ENCODE measurements at places on chromosomes 16 and 17.
A peak's percentile ranks its signal among the peaks of the same experiment; 100 is the strongest.

DNA sequence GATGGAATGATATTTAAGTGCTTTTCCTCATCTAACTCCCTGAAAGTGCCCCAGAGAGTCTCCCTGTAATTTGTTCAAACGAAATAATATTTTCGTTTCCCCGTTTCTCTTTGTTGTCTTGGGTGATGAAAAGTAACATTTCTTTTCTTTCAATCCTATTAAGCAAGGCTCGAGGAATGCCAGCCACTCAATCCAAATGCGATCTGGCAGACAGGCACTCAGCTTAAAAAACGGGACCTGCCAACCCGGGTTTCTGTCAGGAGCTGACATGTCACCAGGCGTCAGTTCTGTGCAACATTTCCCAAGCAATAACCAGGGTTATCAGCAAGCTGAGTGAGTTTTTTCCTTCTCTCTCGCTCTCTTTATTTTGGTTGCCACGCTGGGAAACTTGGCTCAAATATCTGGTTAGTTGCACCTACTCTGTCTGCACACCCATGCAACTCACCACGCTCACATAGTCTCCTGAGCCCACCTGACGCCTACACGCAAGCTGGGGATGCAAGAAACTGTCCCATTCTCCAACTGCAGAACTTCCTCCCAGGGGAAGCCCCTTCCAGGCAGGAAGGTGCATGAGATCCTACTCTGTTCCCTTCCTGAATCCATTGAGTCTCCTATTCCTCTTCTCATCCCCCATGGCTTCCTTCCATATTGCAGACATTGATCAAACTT lies 208.2 kb downstream of the C16orf78 start:
- no peak for DNase-seq

- DNase-seq: no peak
Observed at GRCh38 chr17:20914658-20915057, 128.2 kb downstream of the USP22 start.

DNA sequence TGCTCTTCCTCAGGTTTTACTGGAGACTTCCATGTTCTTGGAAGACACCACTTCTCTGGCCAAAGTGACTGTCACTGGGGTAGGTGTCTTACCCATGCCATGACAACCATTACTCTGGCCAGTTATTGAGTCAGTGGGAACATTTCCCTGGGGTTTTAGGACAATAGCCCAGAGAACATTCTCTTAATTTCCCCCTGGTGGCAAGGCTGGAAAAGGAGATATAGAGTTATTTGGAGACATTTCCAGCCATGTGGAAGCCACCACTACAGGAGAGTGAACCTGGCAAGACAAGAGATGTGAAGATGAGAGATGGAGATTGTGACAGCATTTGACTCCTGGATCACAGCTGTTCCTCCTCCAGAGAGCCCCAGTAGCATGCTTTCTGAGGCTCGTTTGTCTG lies 106.2 kb downstream of the CDK5R1 start:
- DNase-seq: no peak

- no peak for DNase-seq
Observed at GRCh38 chr17:61556224-61557188, 34.5 kb downstream of the NACA2 start.

DNA sequence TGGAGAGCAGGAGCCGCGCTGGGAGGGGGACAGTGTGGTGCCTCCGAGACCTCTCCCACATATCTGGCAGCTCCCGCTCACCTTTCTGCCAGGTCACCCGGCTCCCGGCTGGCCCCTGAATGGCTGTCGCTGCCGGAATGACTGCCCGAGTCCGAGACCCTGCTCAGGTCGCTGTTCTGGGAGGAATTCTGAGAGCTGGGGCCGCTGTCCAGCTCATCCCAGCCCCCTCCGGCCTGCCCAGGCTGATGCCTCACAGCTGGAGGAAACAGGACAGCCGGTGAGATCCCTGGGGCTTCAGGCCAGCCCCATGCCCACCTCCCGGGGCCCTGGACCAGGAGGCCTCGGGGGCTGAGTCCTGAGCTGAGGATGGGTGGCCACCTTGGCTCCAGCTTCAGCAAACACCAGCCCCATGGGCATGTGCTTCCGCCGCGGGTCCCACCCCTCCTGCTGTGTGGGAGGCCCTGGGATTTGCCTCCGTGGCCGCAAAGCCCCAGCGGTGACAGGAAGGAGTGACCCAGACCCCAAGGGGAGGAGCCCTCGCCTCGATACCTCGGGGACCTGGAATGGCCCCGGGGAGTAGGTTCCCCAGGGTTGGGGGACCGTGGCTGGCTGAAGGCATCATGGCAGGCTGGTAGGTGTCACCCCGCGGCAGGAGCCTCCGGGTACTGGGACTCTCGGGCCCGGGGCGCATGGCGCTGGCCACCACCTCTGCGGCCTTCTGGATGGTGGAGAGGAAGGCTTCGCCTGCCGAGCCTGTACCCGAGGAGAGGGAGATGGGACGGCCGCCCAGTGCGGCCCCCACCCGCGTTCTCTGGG lies 6.9 kb downstream of the TEPSIN start:
- no peak for DNase-seq

- no peak for DNase-seq
Observed at GRCh38 chr17:35898283-35899070, 18.3 kb upstream of the CCL5 start.

DNA sequence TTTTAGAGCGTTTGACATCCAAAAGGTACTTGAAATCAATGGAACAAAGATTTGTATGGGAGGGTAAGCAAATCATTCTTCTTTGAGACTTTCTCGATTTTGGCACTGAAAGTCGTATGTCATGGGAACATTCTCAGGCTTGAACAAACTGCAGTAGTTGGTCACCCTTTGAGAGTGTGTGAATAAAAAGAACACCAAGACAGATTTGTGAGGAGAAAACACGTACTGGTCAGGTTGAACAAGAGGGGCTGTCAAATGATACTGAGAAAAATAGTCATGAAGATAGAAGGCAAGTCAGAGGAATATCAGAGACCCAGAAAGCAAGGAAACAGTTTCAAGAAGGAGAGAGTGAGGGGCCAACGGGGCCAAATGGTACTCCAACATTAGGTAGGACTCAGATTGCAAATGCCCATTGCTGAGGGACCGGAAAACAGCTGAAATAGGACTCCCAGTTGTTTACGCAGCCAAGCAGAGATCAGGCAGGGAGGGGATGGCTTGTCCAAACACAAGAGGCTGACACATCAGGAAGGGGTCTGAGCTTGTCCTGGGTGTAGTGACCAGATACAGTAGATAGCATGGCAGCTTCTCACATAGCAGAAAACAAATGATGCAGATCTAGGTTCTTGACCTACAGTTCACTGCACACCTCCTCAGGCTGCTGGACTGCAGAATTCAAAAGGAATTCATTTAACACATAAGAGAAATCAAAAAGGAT lies 74.5 kb upstream of the MYOCD start:
- no peak for DNase-seq

DNA sequence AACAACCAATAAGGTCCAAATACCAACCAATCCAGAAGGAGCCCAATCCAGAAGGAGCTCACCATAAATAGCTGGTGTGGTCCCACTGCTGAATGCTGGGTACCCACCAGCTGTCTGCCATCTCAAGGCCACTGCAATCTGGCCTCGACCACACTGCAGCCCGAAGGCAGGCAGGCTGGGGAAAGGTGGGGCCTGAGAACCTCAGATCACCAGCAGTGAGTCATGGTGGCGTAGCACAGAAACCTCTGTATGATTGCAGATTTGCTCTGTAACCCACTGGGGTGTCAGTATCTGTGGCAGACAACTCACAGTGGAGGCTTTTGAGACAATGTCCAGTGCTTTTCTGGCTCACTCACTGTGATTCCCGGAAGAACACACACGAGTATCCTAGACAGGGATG lies 14.7 kb upstream of the CMTR2 start:
- no peak for DNase-seq

GRCh38 chr17:83175119-83175821 lies 95.9 kb downstream of the METRNL start:
- DNase-seq: no peak

- no peak for DNase-seq
Observed at GRCh38 chr16:8736123-8736668, 61.2 kb downstream of the TMEM186 start.

- DNase-seq: no peak
Observed at GRCh38 chr17:40284085-40284713, 3.5 kb upstream of the CDC6 start.

- DNase-seq: peak; percentile 30
Observed at GRCh38 chr17:33049781-33050414, 58.3 kb downstream of the SPACA3 start.

DNA sequence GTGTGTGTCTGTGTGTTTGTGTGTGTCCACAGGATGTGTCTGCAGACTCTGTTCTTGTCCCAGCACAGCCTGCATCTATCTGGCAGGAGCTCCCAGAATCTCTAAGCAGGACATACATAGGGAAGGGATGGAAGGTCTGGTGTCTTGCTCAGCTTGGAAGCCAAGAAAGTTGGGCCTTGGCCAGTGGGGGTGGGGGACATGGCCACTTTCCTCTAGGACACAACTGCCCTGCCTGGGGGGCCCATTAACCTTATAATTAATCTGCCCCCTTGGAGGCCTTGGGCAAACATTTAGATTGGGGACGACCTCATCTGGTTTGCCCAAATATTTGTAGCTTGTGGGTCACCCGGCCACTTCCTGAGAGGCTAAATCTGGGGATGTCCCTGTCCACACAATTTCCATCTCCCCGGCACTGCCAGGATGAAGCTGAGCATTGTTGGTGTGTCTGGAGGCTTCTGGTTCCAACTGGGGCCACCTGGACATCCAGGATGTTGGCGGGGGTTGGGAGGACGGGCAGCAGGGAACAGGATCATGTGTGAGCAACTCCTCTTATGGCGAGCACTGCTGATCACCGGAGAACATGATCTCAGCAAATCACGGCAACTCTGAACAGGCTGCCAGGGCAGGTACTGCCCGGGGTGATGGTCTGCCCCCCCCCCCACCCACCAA lies 17.2 kb upstream of the FOXF1 start:
- no peak for DNase-seq

DNA sequence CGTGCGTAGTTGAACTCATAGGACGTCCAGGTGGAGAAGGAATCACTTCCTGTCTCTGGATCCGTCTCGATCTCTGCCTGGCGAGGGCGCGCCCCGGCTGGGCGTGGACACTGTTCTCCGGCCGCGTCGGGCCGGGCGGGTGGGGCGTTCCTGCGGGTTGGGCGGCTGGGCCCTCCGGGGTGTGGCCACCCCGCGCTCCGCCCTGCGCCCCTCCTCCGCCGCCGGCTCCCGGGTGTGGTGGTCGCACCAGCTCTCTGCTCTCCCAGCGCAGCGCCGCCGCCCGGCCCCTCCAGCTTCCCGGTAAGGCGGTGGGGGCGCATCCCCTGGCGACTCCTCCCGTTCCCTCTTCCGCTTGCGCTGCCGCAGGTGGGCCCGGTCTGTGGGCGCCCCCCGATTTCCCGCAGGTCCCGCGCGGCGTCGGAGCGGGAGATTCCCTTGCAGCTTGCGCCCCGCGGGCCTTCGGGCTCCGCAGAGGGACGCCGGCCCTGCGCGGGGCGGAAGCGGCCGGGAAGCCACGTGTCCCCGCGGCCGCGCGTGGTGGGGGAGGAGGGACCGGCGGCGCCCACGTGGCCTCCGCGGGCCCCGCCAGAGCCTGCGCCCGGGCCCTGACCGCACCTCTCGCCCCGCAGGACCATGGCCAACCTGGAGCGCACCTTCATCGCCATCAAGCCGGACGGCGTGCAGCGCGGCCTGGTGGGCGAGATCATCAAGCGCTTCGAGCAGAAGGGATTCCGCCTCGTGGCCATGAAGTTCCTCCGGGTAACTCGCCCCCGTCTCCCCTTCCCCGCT lies at the start of gene NME2:
Gene NME2, plus strand, starts transcription at position 214 of the 789 bp plus-strand sequence. Its CDS starts 420 bp downstream, at position 634.
- peak; percentile 77 for DNase-seq

GRCh38 chr16:66030036-66030435 lies 336.5 kb upstream of the CDH5 start:
- DNase-seq: no peak

GRCh38 chr17:3497101-3497500 lies 21.3 kb downstream of the ASPA start:
- no peak for DNase-seq

GRCh38 chr16:20735490-20735889 lies 6.1 kb downstream of the THUMPD1 start:
- DNase-seq: no peak

GRCh38 chr16:74249846-74250245 lies 46.8 kb upstream of the PSMD7 start:
- DNase-seq: no peak

DNA sequence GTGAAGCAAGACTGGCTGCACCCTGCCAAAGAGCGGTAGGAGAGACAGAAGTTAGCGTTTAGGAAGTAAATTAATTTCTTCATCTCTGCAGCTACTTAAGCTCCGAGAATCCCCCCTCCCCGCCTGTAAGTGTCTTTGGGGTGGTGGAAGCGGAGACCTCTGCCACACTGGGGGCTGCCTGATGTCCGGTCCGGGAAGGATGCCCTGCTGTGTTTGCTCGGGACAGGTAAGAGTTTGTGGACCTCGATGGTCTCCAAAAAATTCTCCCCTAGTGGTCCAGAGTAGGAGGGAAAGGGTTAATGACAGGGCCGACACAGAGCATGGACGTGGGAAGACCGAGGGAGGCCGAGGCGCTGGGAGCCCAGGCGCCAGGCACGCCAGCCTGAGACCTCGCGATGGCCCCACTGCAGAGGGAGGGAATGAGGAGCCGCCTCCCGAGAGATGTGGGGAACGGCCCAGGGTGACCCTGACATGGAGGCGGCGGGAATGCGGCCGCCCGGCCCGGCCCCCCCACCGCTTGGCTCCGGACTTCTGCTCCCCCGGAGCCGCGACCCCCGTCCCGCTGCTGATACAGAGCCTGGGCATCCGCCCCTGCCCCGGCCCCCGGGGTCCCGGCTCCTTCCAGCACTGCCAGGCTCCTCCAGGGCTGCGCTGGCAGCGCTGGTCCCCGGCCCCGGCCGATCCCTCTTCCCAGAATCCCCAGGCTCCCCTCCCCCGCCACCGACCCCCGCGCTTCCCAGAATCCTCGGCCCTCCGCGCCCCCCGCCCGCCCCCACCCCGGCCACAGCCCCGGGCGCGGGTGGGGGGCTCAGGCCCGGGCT lies 680 bp downstream of the ZNF629 start:
- no peak for DNase-seq

GRCh38 chr17:48153691-48154358 lies 46.3 kb downstream of the SNX11 start:
- DNase-seq: no peak

DNA sequence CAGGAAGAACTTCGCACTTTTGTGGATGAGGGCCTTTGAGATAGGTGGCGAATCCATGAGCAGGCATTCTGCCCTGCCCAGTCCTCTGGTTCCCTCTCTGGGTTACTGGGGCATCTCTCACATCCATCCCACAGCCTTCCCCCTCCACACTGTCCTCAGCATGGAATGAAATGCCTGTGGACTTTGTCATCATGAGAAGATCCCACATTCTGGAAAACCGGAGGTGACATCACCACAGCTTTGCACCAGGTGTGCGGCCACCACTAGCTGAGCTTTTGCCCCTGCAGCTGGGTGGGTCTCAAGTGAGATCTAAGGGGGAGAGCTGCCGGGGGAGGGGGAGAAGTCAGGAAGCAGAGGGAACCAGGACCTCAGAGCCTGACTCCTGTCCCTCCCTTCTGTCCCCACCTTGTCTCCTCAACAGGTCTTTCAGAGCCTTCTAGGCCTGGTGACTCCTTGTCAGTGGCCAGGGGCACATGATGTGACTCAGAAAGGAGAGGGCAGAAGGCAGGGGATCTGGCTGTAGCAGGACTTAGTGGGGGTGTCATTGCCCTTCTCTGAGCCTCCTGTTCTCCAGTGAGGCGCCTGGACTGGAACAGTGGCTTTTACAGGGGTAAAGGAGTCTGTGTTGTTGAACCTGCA lies 40.0 kb upstream of the DLX4 start:
- DNase-seq: no peak

- no peak for DNase-seq
Observed at GRCh38 chr17:47725446-47726111, 7.5 kb upstream of the TBX21 start.
